Stimulated activated CD8-positive, alpha-beta memory T cell treated with anti-CD3 and anti-CD28 coated beads, Interleukin-4, amount 100 ng/mL, for 1 hour (primary cell): ENCODE measurements at places on chromosomes 7 and 10.

- DNase-seq: no peak
Observed at GRCh38 chr7:102898532-102898859, 14.3 kb upstream of the LRRC17 start.

GRCh38 chr10:114174695-114175188, 739 bp upstream of the CCDC186 start:
- DNase-seq: no peak

- DNase-seq: no peak
Observed at GRCh38 chr10:124529661-124530214, 68.1 kb downstream of the LHPP start.

- no peak for DNase-seq
Observed at GRCh38 chr7:128270826-128271272, 29.8 kb downstream of the LEP start.

GRCh38 chr10:130423455-130424305, 287.5 kb downstream of the GLRX3 start:
- no peak for DNase-seq

GRCh38 chr10:3419719-3420495, 247.3 kb upstream of the PITRM1 start:
- DNase-seq: no peak

GRCh38 chr7:42350801-42351200, 113.8 kb upstream of the GLI3 start:
- no peak for DNase-seq

DNA sequence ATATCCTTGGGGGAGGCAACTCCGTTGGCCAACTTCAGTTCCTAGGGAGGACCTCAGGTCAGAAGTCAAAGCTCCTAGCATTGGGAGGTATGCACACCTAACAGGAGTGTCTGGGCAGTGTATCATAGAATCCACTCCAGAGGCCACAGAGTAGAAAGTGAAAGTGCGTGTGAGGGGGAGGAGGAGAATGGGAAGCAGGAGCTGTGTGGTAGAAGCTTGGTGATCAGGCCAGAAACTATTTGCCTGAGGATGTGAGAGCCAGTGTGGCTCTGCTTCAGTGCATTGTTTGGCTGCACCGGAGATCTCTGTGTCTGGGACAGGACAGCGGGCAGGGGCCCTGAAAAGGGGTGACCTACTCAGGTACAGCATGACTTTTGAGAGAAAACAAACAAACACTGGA, 557.4 kb upstream of the VSTM2A start:
- DNase-seq: no peak

DNA sequence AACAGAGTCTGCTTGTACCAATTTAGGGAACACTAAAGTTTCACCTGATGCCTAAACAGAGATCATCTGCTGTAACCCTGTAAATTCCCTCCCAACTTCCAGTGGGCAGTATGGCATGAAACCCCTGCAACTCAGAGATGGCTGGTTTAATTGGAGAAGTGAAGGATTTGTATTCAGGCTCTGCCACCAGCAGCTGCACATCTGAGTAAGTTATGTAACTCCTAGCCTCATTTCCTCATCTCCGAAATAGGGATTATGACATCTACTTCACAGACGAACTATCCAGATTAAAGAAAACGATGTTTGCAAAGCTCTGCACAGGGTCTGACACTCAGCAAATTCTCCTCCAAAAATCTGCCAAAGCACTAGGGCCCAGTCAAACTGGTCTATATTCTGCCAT, 493.0 kb downstream of the KCNMA1 start:
- no peak for DNase-seq
